ENCODE measurements at places on chromosomes 2 and 18.

DNA sequence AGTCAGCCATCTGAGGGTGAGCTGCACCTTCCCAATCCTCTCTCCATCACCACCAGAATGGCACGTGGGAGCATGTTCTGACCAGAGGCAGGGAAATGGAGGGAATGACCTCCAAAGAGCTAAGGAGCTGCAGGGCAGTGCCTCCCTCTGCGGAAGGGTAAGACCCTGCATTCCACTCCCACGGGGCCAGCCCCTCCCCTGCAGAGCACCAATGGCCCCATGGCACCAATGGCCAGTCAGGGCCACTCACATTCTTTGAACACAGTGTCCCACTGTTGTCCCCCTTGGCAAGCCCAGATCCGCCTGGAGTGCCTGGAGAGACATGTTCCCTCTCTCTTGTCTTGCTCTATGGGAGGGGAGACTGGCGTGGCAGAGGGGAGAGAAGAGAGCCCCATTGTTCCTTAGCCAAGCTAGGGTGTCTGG, 164.4 kb downstream of the TNS1 start:
- no peak for DNase-seq

GRCh38 chr18:6414118-6414722, 491 bp downstream of the L3MBTL4 start:
- DNase-seq, result no peak

GRCh38 chr2:119800376-119800902, 40.7 kb downstream of the PTPN4 start:
- DNase-seq, result no peak

DNA sequence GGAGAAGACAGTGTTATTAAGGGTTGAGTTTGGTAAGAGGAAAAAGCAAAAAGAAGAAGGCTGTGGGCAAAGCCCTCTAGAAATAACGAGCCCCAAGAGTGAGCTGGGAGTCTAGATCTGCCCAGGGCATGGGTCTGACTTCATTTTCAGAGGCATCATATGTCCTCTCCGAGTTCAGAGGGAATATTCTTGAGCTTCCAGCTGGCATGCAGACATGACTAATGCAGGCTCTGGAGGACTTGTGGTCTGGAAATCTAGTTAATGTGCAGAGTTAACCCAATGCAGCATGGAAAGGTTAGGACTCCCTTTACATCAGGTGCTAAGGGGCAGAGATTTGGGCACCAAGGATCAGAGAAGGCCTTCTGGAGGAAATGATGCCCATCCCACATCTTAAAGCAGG, 7.3 kb downstream of the ACMSD start:
- DNase-seq, result no peak

DNA sequence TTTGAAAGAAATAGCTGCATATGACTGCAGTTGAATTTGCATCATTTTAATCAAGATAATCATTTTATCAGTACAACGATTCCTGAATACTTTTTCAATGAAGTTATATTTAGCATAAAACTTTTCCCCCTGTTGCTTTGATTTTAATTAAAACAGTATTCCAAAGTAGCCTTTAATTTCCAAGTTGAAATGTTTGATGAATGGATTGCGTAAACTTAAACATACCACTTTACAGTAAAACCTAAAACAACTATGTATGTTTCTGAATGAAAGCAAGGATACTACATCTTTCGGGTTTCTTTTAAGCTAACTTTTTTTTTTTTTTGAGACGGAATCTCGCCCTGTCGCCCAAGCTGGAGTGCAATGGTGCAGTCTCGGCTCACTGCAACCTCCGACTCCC, 1.4 kb downstream of the SPAST start:
- DNase-seq, result no peak

- DNase-seq, result no peak
Measured at GRCh38 chr2:11270891-11271290, 73.5 kb downstream of the ROCK2 start.

DNA sequence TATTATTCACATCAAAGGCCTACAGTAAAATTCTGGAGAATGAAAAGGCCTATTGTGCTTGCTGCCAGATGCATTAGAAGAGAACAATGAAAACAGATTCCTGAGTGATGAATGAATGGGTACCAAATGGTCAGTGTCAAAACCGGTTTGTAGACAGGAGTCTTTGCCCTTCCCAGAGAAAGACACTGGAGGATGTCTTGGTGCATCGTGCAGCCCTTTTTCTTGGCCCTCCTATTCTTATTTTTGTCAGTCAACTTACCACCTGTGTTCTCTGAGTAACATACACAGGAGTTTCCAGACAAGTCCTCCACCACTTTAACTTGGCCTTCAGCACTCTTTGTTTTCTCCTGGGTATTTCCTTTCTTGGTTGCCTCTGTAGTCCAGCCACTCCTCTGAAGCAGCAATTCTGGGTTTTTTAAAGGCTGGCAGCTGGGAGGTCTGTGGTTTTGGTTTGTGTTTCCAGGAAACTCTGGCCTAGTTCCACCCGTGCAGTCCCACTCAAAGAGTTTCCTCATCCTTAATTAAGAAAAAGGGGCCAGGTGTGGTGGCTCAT, 29.4 kb downstream of the PSTPIP2 start:
- DNase-seq, result no peak

GRCh38 chr2:182554950-182555349, 128.1 kb upstream of the PDE1A start:
- no peak for DNase-seq

- DNase-seq, result no peak
Measured at GRCh38 chr2:188701836-188702235, 272.3 kb upstream of the COL3A1 start.

- no peak for DNase-seq
Measured at GRCh38 chr2:68901199-68901514, 30.0 kb upstream of the BMP10 start.

DNA sequence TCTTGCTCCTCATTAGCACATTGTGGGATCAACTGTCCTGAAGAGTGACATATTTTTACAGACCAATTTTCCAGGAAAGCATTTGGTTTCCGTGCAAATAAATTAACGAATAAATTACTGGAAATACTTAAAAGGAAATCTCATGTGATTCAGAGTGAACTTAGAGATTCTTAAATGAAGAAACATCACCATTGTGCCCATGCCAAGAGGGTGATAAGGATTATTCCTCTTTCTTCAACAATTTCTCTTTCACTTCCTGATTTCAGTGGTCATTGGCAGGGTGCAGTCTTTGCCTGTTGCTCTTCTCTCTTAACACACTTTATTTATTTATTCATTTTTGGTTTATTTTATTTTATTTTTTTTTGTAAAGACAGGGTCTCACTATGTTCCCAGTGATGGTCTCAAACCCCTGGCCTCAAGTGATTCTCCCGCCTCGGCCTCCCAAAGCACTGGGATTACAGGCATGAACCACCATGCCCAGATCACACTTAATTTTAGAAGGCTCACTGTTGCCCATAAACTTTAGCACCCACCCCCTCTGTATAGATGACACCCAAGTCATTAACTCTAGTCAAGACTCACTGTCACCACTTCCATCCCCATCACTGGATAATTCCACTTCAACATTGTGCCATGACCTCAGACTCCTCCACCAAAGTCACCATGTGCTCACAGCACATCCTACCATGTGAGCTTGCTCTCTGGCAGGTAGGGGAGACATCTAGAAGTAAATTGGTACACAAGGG, 92.6 kb upstream of the CERS6 start:
- no peak for DNase-seq

DNA sequence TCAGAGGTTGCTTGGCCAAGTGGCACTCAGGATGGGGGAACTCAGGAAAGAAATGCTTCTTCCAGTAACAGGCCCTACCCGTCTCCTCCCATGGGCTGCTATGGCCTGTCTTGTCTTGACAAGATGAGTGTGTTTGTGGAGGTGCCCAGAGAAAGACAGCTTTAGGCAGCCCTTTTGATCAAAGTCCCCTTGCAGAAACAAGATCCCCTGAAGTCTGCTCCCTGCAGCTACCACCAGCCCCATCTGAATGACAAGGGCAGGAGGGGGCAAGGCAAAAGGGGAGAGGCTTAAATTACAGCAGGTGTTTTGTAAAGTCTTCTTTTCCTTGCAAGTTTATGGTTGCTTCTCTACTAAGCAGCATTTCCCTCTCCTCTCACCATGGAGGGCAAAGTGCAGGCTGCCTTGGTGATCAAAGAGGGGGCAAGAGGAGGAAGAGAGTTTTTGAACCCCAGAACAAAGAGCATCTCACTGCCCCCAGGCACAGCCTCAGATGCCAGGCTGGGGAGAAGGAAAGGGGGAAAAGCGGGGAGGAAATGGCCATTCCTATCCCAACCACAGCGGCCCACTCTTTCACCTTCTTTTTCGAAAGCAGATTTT, 6.7 kb downstream of the EVA1A start:
- DNase-seq, result no peak

DNA sequence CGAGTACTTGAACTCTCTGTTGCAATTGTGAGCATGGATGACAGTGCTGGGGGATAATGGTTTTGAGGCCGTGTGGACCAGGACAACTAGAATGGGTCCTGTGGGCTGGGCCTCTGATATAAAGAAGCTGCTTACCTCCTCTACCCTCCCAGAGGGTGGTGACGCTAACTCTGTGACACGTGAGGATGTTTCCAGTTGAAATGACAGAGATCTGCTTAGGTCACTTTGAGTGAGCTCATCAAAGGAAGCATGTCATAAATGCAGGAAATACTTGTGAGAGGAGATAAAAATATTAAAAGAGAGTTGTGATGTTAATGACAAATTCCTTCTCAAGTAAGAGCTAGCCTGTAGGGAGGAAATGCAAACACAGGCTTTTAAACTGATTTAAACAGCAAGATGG, 16.4 kb downstream of the RMC1 start:
- no peak for DNase-seq

- no peak for DNase-seq
Measured at GRCh38 chr2:11679016-11679415, 9.0 kb upstream of the NTSR2 start.

DNA sequence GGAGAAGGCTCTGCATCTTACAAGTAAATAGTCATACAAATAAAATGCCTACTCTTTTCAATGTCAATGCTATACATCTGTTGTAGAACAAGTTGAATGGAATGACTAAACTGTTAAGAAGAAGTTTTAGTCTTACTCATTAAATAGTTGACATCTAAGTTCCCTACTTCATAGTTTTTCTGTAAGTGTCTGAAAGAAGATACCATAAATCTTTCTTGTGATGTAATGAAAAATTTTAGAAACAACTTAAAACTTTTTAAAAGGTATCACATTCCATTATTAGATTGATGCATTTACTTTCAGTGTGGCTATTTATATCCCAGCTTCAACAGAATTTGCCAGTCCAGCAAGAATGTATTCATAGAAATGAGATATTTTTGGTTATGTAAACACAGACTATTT, 185.2 kb upstream of the EPC2 start:
- DNase-seq, result no peak

DNA sequence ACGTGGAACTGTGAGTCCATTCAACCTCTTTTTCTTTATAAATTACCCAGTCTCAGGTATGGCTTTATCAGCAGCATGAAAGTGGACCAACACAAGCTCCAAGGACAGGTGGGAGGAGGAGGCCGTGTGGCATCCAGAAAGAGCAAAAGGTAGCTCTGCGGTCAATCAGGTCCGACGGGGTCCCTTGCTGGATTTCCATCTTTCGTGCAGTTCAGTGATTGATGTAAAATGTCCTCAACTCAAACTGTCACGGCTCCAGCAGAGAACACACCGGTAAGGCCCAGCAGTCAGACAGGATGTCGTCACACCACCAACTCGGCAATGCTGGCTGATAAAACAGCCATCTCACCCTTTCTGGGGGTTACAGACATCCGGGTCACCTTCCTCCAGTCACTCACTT, 123.3 kb downstream of the PXDN start:
- DNase-seq, result no peak

All from T47D (cell line).